ENCODE measurements at places on chromosomes 7 and 10. TPM values are rescaled to one million over a fixed set of nuclear protein-coding genes. Genes with fewer than 3 reads are reported as not detected.

DNA sequence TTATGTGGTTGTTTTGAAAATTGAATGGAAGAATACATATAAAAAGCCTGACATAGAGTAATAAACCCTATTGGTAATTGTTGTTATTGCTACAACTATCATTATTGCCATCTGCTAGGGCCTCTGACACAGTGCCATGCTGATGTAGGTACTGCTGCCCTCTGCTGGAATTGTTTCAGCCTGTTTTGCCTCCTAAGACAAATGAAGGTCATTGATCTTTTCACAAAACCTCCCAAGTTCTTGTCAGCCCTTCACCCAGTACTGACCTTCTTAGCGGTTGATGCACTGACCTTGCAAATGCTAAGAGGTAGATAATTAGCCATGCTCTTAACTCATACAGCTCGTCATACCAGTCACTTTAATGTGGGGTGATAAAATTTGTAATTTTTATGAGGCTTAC, 975.2 kb downstream of the SORCS1 start:
- no peak for DNase-seq

- no peak for DNase-seq
Measured at GRCh38 chr7:17681965-17682364, 258.3 kb downstream of the SNX13 start.

- DNase-seq: no peak
Measured at GRCh38 chr7:36851382-36851781, 127.1 kb upstream of the AOAH start.

DNA sequence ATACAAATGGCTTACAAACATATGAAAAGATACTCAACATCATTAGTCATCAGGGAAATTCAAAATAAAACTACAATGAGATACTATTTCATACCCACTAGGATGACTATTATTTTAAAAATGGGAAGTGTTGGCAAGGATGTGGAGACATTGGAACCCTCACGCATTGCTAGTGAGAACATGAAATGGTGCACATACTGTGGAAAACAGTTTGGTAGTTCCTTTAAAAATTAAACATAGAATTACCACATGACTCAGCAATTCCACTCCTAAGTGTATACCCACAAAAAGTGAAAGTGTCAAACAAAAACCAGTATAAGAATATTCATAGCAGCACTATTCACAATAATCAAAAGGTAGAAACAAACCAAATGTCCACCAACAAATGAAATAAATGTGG, 48.5 kb upstream of the SHTN1 start:
- no peak for DNase-seq

DNA sequence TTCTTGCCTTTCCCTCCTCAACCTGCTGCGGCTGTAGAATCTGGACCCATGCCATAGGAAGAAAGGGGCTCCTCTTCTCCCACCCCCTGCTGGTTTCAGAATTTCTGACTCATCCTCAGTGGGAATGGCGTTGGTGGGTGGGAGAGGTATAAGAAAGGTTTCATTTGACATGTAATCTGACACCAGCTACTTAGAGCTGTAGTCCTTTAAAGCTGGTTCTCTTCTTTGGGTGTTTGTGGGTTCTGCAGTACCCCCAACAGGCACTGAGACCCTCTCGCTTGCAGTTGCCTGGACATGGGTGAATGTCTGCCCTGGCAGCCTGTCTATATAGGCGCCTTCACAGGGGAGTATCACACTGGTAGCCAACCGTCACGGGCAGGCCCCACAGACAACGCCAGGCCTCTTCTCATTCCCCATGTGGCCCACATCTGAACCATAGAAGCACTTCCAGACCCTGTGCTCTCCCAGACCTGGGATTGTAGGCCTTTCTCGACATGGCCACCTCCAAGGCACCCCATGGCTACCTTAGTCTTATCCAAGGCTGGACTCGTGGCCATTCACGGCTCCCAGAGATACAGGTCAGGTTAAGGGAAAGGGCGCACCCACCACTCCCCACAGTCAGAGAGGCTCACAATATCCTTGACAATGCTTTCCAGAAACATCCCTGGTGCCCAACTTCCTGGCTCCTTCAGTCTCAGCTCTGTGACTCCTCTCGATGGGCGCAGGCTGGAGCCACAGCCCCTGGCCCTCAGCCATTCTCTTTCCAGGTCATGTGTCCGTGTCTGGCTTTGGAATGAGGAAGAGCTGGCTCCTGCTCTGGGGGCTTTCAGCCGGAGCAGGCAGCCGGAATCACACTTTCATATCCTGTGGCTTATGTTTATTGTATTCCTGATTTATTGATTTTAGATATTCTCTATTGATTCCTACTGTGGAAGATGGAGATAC, 17.5 kb downstream of the ZNF862 start:
- no peak for DNase-seq

PPIF gene
- 105 TPM for total RNA-seq

GRCh38 chr10:93807371-93807770, 49.6 kb downstream of the LGI1 start:
- DNase-seq: no peak

GRCh38 chr7:89926701-89927100, 227.6 kb upstream of the STEAP1 start:
- no peak for DNase-seq

DNA sequence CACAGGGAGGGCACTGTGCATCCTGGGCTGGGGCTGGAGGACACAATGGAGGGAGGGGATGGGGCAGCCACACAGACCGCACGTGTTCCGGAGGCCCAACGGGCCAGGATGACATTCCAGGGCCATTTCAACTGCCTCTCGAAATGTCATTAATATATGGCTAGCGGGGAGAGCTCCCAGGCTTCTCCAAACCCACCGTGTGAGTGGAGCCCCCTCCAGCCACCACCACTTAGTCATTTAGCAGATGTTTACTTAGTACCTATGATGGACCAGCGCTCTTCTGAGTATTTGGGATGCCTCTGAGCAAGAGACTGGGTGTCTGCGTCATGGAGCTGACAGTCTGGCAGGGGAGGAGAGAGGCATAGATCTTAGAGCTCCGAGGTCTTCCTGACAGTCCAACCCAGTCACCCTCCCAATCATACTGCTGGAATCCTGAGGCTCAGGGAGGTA, 107.3 kb downstream of the ZMIZ1 start:
- no peak for DNase-seq

DNA sequence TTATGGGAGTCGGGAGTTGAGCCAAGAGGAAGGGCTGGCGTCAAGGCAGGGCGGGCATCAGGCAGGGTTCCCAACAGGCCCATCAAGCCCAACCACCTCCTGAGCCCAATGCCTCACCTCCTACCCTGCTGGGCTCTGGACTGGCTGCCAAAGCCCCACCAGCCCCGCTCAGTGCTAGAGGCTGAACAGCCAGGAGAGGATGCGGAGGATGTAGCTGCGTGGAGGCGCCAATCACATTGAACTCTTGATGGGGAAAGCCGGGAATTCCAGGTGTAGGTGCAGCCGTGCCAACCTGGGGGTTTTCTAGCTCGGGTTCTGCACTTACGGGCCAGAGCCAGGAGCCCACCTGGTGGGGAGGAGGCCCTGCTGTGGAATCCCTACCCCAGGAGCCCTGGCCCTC, 12.9 kb downstream of the ATP5MF start:
- DNase-seq: no peak

DNA sequence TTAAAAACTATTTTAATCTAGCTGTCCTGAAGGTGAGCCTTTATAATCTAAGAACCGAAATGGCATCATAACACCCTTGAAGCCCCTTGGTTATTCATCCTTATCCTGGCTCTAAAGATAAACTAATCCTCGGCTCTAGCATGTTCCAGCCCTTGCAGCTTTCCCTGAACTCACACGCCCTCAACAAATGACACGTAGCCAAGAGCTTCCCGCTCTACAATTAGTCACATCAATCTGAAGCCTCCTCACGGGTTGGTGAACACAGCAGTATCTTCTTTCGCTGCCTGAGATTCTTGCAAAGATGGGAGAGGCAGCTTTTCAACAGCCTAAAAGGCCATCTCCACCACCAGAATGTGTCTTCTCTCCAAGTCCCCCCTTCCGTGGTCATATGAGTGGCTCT, 4.1 kb downstream of the FRMD4A start:
- DNase-seq: no peak

GRCh38 chr7:48170506-48170905, 752 bp upstream of the ABCA13 start:
- no peak for DNase-seq

LRRD1 gene
- not detected for total RNA-seq

- no peak for DNase-seq
Measured at GRCh38 chr10:2023687-2024086, 286.4 kb upstream of the ADARB2 start.

- no peak for DNase-seq
Measured at GRCh38 chr10:61157182-61157581, 213.2 kb upstream of the RHOBTB1 start.

TSPAN33 gene
- 4.8 TPM for total RNA-seq

MRPL43 gene
- 66.9 TPM for total RNA-seq

BTBD16 gene
- total RNA-seq: 0.15 TPM

GRCh38 chr7:44286182-44286617, 39.2 kb downstream of the CAMK2B start:
- DNase-seq: peak; percentile 0

DNA sequence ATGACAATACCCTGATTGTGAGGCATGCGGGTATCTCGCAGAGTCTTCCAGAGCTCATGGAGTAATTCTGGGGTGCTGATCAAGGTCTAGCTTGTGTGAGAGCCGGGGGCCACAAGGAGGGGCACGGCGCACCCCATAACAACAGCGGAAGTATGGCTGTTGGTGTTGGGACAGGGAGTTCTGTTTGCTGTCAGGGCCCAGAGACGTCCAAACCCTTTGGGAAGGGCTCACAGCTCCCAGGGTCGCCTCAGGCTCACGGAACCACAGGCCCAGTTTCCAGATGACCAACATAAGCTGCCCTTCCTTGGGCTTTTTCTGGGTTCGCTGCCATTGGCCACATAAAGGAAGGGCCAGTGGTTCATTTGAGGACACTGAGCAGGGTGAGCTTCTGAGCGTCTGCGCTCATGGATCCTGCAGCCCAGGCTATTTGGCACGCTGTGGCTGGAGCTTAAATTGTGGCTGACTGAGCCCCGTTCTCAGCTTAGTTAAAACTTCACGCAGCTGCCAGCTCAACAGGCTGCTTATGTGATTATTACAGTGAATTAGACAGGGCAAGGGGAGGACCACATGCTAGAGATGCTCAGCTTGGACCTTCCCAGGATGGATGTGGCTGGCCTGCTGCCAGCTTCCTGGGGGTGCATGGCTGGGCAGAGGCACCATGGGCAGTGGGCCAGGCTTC, 92.3 kb downstream of the DNAJB6 start:
- DNase-seq: no peak

- DNase-seq: no peak
Measured at GRCh38 chr10:43585046-43585445, 10.6 kb upstream of the ZNF239 start.

GRCh38 chr7:135833642-135834041, 85.0 kb upstream of the FAM180A start:
- DNase-seq: no peak

GRCh38 chr10:73868655-73869195, 5.6 kb downstream of the CAMK2G start:
- DNase-seq: no peak

DNA sequence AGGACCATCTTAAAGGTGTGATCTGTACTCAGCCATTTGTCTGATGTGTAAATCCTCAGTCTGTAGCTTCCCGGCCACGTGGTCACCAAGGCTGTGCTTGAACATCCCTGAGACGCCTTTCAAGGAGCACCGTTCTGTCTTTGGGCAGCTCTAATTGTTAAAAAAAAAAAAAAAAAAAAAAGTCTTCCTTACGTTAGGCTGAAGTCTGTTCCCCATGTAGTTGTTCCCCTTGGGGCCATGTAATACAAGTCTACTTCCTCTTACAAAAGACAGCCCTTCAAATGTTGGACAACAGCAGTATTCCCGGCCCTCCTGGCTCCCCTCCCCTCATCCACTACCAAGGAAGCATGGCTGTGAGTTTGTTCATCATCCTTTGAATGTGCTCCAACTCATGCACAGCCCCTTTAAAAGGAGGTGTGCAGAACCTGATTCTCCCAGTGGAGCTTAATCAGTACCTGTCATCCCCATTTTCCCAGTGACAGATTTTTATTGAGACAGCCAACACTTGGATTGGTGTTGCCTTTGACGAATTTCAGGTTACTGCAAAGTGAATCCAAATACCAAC, 392.2 kb upstream of the GALNT17 start:
- no peak for DNase-seq

ICA1 gene
- 34.2 TPM for total RNA-seq

DNA sequence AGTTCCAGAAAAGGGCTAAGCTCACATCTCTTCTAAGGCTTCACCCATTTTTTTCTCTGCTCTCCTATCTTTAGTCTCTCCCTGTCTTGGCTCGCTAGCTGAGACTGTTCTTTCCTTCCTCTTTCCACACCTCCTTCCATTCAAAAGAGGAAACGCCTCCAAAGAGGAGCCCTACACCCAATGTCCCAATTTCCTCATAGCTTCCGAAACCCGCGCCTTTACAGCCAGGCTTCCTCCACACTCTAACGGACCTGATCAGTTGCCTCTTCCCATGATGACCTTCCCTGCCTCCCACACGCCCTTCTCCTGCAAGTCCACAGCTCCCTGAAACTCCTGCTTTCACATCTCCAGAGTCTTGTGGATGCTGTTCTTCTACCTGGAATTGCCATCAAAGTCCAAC, 71.7 kb downstream of the COBL start:
- no peak for DNase-seq

PAX4 gene
- total RNA-seq: 0.98 TPM

GRCh38 chr7:147279964-147280374, 1163.4 kb downstream of the CNTNAP2 start:
- DNase-seq: no peak

MYOF gene
- total RNA-seq: 106 TPM

GNG11 gene
- 2.5 TPM for total RNA-seq

DNA sequence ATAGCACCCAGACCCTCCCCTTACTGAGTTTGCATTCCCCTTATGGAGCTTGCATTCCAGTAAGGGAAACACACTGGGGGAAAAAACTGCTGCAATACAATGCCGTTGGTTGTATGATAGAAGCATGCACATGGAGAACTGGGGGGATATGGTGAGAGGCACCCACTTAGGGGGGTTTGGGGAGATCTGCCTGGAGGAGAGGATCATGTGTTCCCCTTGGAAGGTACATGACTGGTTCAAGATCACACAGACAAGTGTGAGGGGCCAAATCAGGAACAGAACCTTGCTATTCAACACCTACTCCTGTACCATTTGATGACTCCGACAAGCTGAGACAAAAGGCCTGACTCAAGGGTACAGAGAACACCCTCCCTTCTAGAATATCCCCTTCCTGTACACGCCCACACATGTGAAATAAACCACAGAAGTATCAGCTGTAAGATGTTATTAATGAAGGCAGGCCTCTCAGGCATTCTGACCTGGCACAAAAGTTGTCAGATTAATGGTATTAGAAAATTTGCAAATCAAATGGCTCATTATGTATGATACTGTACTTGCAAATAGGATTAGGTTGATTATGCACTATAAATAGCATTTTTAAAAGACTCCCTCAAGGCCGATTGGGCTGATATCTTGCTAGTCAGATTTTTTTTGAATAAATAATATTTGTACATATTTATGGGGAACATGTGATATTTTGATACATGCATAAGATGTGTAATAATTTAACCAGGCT, 122.2 kb downstream of the NPY start:
- DNase-seq: no peak

EBF3 gene
- 0.40 TPM for total RNA-seq

GRCh38 chr7:5200561-5201235, 10.7 kb downstream of the WIPI2 start:
- no peak for DNase-seq
